ENCODE measurements at places on chromosomes 12 and 14.

- no peak for DNase-seq
Observed at GRCh38 chr14:90295870-90296516, 35.7 kb downstream of the NRDE2 start.

DNA sequence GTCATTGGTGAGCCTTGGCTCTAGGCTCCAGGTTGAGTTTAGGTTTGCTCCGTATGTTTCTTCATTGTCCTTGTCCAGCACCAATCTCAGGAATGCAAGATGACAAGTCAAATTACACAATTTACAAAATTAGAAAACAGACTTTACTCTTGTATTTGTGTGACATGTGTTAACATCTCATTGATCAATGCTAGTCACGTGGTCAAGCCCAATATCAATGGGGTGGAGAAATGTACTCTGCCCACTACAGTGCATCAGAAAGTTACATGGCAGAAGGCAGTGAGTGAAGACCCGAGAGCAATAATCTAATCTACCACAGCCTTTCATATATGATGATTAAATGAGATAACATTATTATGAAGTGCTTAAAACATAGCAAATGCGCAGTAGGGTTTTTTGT lies 94.8 kb downstream of the ETNK1 start:
- no peak for DNase-seq

DNA sequence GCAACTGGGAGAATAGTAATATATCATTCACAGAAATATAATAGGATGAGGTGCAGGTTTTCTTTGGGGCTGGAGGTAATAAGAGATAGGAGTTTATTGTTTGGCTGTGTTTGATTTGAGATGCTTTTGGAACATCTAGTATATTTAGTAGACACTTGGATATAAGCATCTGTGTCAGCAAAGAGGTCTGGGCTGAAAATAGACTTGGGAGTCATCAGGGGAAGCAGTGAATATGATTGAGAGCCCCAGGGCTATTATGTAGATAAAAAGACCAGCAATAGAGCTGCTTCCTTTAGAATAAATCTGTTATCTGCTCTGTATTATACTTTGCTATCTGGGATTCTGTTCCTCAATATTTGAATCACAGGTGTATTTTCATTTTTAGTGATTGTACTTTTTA lies 36.6 kb downstream of the SPATA7 start:
- no peak for DNase-seq

DNA sequence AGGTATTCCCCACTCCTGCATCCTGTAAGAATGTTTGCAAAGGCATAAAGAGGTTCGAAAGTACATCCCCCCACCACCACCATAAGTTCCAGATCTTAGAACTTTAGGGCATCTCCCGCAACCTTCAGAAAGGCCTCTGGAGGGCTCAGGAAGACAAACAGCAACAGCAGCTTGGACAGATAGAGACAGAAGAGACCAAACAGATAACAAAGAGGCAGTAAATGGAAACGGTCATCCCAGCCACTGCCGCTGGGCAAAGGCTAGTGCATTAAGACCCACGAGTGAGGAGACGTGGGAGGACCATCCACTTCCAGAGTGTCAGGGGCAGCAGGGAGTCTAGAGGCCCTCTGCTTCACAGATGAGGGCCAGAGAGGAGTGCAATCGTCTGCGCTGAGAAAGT lies 124.3 kb downstream of the CRACR2A start:
- no peak for DNase-seq

GRCh38 chr14:57390806-57391516 lies 575 bp downstream of the NAA30 start:
- peak; percentile 29 for DNase-seq

GRCh38 chr12:73106296-73106695 lies 834.1 kb downstream of the TRHDE start:
- DNase-seq, result no peak

DNA sequence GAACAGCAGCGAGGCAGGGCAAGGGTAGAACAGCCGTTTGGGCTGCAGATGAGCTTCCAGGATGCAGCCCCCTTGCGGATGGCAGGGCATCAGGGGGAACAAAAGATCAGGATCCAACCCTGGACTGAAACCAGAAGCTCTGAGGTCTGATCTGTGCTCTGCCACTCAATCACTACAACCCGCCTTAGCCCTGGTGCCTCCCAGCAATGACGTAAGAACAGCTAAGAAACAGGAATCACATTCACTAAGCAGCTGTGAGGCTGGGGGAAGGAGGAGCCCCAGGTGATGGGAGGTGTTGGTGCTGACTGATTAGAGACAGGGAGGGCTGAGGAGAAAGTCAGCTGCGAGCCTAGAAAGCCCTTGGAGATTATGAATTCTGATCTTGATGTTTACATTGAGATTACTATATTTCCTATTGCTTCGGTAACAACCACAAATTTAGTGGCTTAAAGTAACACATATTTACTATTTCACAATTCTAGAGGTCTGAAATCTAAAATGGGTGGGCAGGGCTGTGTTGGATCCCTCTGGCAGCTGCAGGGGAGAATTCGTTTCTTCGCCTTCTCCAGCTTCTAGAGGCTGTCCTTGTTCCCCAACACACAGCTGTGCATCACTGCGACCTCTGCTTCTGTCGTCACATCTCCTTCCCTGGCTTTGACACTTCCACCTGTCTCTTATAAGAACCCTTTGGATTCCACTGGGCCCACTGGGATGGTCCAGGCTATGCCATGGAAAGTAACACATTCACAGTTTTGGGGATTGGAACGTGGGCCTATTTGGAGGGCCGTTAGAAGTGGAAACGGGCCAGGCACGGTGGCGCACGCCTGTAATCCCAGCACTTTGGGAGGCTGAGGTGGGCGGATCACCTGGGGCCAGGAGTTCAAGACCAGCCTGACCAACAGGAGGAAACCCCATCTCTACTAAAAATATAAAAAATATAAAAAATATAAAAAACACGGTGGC lies 6.1 kb upstream of the CD9 start:
- DNase-seq, result peak; percentile 27

DNA sequence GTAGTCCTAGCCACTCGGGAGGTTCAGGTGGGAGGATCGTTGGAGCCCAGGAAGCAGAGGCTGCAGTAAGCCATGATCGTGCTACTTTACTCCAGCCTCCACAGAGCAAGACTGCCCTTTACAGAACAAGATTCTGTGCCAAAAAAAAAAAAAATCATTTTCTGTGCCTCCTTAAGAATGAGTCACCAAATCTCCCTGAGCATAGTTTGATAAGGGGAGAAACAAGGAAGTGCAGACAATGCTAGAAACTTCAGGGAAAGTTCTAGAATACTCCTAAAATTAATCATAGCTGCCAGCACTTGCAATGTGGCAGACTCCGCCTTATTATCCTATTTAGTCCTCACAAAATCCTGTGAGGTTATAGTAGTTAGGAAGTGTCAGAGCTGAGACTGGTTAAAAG lies 74.5 kb downstream of the KCNK10 start:
- no peak for DNase-seq

GRCh38 chr14:72213424-72213823 lies 281.2 kb downstream of the RGS6 start:
- no peak for DNase-seq

DNA sequence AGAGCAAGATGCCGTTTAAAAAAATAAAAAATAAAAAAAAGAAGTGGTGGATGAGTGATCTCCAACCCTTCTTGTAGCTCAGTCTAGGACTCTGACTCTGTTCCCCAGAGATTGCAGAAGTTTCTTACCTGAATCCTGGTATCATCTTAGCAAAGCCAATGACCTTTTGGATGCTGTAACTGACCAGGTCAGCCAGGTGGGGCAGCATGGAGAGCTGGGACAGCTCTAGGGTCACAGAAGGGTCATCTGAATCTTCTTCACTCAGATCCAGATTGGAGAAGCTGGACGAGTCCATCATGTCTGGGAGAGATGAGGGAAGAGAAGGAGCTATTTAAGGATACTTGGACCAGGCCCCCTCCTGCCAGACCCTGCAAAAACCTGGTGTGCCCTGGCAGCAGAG lies 35.8 kb upstream of the HDAC7 start:
- no peak for DNase-seq

GRCh38 chr14:39731912-39732311 lies 299.7 kb upstream of the FBXO33 start:
- DNase-seq, result no peak

GRCh38 chr12:119425623-119426022 lies 91.1 kb downstream of the CCDC60 start:
- no peak for DNase-seq

DNA sequence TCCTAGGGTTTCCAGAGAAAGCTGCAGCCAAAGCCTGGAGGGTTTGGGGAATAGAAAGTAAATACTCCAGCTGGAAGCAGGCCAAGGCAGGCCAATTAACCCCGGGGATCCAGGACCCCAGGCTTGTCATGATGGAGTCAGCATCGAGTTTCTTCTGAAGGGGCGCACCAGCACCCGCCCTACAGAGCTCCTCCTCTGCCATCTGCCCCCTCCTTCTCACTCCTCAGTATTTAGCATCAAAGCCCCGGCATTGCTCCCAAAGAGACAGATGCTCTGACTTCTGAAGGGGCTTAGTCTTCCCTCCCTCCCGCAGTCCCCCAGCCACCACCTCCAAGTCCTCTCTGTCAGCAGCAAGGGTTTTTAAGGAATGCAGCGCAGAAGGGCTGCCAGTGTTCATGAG lies 285.1 kb upstream of the NOS1 start:
- peak; percentile 93 for DNase-seq

GRCh38 chr14:97311411-97311810 lies 514.2 kb downstream of the VRK1 start:
- no peak for DNase-seq

DNA sequence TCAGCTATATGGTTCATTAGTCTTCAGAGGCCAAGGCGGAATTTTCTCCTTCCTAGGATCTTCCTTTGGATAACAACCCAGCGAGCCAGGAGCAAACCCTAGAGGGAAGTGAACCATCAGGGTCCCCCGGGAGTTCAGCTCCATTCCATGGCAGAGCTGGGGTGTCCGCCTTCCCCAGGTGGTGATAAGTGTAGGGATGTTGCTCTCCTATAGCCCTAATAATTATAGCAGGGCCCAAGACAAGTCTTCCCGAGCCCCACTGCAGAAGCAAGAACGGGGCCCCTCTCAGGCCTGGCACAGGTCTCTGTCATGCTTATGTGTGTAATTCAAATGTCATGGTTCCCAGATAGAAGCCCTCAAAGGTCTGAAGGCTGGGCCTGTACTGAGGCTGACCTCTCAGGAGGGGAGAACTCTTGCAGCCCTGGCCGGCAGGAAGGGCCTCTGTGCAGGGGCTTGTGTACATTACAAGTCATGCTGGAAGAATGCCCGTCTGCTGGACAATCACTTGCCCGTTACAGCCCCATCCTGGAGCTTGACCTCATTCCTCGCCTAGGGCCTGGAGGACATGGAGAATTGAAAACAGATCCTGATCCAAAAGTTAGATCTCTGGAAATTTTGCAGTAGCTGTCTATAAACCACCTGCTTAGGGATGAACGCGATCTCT lies 17.3 kb downstream of the LRTM2 start:
- DNase-seq, result no peak

GRCh38 chr12:56596815-56597214 lies 33.3 kb downstream of the BAZ2A start:
- no peak for DNase-seq

DNA sequence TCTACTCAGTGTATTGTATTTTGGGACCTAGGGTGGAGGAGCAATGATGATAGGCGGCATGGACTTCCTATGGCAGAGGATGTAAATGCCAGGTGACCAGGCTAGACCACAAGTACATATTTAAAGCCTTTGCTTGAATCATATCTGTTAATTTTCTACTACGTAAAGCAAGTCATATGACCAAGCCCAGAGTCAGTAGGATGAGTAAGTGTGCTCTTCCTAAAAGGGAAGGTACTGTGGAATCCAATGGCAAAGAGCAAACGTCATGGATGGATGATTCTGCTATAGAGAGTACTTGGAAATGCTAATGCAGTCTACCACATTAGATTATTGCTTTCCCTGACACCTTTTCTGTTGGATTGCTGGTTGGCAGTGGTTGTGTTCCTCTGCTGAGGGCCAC lies 16.8 kb downstream of the GPATCH2L start:
- peak; percentile 14 for DNase-seq

DNA sequence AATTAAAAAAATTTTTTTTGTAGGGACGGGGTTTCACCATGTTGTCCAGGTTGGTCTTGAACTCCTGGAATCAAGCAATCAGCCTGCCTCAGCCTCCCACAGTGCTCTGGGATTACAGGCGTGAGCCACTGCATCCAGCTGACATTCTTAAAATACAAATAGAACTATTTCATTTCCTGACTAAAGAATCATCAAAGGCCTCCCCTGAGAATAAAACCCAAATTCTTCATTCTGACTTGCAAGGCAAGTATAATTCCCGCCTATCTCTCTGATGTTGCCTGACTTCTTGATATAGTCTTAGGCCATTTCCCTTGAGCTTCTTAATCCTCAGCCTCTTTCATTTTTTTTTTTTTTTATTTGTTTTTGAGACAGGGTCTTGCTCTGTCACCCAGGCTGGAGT lies 4.4 kb upstream of the BICD1 start:
- DNase-seq, result no peak

GRCh38 chr14:74618078-74618952 lies 6.3 kb upstream of the LTBP2 start:
- no peak for DNase-seq

GRCh38 chr12:84148335-84148734 lies 764.3 kb downstream of the SLC6A15 start:
- no peak for DNase-seq

All from DMS79 treated with DMSO at 0.1 percent for 48 hours (cell line).